ENCODE measurements at places on chromosomes 2 and 18.

GRCh38 chr18:77049938-77050337, 82.6 kb downstream of the MBP start:
- DNase-seq = no peak

DNA sequence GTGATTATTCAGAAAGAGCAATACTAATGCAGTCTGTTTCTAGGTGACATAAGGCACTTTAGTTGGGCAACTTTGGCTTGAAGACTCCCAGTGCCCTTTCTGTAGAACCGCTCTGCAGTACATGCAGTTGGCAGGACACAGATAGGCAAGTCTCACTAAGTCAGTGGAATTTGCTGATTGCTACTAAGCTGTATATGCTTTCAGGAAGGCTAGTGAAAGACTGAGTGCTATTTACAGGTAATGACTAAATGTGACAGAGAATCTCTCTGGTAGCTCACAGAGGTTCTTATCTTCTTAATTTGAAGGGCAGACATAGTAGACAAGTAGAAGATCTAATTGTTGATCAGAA, 243.0 kb downstream of the WDPCP start:
- DNase-seq = no peak

- DNase-seq = no peak
Measured at GRCh38 chr2:176934131-176934530, 278.5 kb upstream of the HNRNPA3 start.

GRCh38 chr2:140895378-140895777, 1235.4 kb downstream of the LRP1B start:
- no peak for DNase-seq

GRCh38 chr2:196410008-196410407, 229.5 kb upstream of the CCDC150 start:
- DNase-seq = no peak

- DNase-seq = no peak
Measured at GRCh38 chr2:133773854-133774653, 205.8 kb upstream of the NCKAP5 start.

DNA sequence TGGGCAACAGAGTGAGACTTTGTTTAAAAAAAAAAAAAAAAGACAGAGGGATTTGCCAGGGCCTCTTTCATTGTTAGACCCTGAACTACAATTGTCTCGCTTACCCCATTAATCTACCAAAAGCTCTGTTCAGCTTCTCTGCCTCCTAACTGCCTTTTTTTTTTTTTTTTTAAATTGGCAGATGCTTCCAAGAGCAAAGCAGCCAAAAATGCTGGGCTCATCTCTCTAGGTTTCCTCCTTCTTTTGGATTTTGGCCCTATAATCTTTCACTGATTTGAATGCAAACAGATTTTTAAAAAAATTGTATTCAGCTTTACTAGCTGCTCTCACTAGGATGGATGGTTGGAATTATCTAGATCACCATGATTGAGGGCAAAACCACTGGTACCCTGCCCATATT, 33.2 kb upstream of the RAPGEF4 start:
- DNase-seq = no peak

GRCh38 chr2:52022006-52022405, 990.1 kb upstream of the NRXN1 start:
- DNase-seq = no peak
